ENCODE measurements at places on chromosomes 7 and 10. TPM values are rescaled to one million over a fixed set of nuclear protein-coding genes. Genes with fewer than 3 reads are reported as not detected.
A peak's percentile ranks its signal among the peaks of the same experiment; 100 is the strongest.

DNA sequence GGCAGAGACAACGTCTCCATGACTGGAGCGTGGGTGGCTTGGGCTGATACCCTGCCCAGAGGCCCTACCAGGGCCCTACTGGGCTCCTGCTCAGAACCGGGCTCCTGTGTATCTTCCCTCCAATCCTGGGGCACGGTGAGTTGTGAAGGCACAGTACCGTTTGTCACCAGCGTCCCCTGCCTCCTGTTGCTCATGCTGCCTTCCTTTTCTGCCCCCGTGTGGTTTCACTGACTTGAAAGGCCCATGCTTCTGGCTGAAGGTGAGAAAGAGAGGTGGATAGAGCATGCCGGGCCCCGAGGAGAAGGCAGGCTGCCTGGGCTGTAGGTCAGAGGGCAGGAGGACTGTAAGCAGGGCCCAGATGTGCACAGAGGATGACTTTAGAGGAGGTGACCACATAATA, 9.1 kb upstream of the DMBT1 start:
- no peaks in the 10 kb centered on the region for H3K4me1 ChIP-seq
- DNase-seq: no peak
- no peak overlapping the region for H3K27ac ChIP-seq
- H3K36me3 ChIP-seq: no peaks in the 10 kb centered on the region

GRCh38 chr10:49089152-49089551, 26.2 kb downstream of the VSTM4 start:
- peaks cover 43% of the 10 kb centered on the region for H3K4me1 ChIP-seq
- no peaks in the 10 kb centered on the region for H3K27me3 ChIP-seq
- no peak overlapping the region for H3K4me3 ChIP-seq
- peaks cover 18% of the 10 kb centered on the region for H3K36me3 ChIP-seq
- H3K27ac ChIP-seq: no peak overlapping the region

GRCh38 chr7:44633254-44634186, 27.1 kb downstream of the OGDH start:
- H3K36me3 ChIP-seq: peaks cover 16% of the 10 kb centered on the region
- H3K27ac ChIP-seq: peak overlapping the region; percentile 29
- peaks cover 56% of the 10 kb centered on the region for H3K4me1 ChIP-seq
- no peak overlapping the region for H3K4me3 ChIP-seq
- DNase-seq: peak; percentile 69
- no peaks in the 10 kb centered on the region for H3K27me3 ChIP-seq

DNA sequence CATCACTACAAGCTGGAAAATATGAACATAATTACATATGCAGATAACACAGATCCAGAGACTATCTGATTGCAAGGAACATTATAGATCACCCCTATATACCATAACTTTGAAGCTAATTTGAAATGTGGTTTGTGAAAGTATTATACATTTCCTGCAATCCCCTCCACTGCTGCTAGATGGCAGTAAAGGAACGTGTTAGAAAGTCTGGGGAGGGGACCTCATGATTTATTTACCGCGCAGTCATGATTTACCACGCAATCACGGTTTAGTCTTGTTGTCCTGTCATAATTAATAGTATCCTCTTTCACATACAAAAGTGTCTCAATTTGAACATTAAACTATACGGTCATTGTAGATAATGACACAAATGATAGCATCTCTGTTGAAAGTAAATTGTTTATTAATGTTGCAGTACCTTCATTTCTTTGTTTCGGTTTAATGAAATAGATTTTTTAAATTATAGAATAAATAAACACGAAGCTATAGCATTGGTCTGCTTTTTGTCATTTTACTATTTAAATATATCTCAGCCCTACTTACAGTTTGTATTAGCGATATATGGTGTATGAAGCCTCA, 145.3 kb upstream of the PRSS1 start:
- no peak overlapping the region for H3K27ac ChIP-seq
- H3K4me3 ChIP-seq: no peak overlapping the region
- DNase-seq: peak; percentile 56

DNA sequence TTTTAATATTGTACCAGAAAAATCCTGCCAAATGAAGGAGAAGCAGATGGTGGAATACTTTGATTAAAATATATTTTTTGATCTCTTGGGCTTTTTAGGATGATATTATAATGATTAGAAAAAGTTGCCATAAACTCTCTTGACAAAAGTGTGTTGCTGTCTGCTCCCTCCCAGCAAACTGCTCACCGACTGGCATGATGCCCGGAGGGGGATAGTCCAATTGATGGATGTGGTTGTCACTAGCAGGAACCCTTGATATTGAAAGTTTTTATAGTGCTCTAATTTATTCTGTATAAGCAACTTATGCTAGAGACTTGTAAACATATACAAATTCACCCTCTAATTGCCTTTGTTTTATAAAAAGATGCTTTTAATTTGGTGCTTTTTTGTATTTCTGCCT, 114.0 kb downstream of the DNAH11 start:
- no peaks in the 10 kb centered on the region for H3K4me1 ChIP-seq
- H3K36me3 ChIP-seq: no peaks in the 10 kb centered on the region
- no peak overlapping the region for H3K27ac ChIP-seq
- DNase-seq: no peak

Gene C7orf33
- 0.27 TPM for total RNA-seq

Gene TCTN3
- total RNA-seq: 23.7 TPM

Gene VAX1
- total RNA-seq: not detected

All from muscle of leg (tissue), 16 donors.